CD4-positive, alpha-beta T cell treated with Interleukin-1 beta for 1 hour (primary cell): ENCODE measurements at places on chromosomes 12 and 14.

DNA sequence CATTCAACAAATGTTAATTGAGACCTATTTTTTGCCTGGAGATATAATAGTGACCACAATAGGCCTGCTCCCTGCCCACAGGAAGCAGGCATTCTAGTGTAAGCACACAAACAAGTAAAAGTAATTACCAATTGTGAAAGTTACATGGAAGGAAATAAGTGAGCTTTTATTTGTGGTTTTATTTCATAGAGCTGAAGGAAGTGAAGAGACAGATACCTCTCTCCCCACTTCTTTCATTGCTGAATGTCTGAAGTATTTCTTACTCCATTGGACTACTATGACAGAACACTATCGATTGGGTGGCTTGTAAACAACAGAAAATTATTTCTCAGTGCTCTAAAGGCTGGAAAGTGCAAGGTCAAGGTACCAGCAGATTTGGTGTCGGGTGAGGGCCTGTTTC lies 183.5 kb downstream of the PRKCH start:
- DNase-seq = no peak

DNA sequence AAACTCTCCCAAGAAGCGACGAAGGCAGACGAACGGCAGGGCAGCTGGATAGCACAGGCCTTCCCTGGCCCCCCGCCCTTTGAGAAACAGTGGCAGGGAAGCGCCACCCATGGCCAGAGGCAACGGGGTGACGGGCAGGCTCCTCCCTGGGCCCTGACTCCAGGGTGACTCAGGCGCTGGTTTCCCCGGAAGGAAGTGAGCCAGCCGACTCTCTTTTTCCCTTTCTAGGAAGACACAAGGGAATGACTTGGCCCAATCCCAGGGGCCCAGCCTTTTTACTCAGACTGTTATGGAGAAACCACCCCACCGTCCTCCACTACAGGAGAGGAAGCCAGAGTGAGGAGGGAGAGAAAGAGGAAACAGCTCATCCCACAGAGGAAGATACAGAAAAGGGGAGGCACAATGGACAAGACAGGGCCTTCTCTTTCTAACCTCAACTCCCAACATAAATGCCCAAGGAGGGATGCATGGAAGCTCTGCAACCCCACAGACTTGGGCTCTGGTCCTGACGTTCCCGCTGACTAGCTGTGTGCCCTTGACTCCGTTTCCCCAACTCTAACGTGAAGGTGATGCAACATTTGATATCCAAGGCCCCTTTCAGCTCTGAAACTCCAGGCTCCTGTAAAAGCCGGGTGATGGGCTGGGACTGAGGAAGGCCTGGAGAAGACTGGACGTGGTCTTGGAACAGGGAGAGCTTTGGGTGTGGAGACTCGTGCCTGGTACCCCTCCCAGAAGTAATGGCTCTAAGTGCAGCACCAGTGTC lies 27.9 kb downstream of the ACTN1 start:
- DNase-seq = no peak

DNA sequence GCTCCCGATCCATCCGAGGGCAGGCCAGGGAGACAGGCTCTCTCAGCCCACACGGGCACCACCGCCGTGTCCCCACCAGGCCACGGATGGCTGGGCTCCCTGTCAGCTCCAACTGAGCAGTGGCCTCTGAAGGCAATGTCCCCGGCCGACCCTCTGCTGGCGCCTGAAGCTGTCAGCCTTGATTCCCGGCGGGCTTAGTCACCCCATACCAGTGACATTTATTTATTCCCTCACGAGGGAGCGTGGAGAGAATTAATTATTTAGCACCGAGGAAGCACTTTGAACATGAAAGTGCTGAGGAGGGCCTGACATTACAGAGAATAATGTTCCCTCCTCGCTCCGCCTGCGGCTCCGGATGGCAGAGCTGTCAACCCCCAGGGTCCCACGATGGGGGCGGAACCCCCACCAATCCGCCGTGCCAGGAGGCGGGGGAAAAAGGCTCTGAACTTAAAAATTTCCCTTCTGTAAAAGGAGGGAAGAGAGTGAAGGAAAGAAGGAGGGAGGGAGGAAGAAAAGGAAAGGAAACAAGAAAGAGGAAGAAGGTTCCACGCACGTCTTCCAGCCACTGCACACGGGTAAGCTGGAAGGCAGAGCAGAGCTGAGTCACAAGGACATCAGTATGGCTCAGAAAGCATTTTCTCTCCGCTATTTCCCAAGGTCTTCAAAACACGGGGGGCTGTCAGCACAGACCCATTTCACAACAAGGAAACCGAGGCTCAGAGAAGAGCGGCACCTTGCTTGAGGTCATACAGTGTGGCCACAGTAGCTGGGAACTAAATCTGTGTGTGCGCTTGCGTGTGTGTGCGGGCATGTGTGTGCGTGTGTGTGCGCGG lies 108.7 kb upstream of the NCOR2 start:
- DNase-seq = peak; percentile 52

DNA sequence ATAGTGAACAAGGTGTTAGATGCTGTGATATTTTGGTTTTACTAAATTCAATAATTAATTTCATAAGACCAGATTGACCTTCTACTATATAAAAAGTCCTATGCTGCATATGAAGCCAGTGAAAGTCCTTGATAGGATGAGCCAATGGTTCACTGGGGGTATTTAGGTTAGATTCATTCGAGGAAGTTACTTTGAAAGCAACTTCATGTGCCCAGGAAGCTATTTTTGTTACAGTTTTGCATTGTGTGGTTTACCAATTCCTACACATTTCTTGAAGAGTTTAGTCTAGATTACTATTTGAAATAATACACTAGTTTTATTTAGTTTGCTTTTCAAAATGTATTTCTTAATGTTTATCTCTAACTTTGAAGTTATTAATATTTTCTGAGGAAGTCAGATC lies 58.5 kb upstream of the RMST start:
- no peak for DNase-seq

DNA sequence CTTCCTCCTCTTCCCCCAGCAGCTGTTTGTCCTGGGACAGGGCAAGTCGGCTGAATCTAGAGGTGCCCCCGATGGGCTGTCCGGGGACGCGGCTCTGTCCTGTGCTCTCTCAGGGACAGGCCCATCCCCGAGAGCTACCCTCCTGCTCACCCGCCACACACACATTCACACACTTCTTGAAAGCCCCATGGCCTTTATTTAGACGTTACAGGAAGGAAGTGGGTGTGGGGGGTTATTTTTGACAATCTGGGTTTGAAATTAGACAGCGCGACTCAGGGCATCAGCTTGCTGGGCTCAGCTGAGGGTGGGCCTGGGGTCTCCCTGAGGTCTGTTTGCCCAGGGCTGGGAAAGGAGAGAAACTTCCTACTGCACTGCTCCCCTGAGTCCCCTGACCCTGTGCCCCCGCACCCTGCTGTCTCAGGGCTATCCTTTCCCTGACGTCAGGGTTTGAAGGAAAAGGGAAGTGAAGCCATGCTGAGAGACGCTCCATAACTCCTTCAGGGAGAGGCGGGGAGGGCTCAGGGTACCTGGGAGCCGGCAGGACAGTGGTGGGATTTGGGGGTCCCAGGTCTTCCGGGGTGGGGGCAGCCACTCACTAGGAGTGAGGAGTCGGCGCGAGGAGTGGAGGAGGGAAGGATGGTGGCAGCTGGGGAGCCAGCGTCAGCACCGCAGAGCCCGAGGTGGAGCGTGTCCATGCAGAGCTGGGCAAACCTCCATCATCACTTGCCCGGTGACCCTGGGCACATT lies 8.1 kb downstream of the PTPN6 start:
- DNase-seq = peak; percentile 88

DNA sequence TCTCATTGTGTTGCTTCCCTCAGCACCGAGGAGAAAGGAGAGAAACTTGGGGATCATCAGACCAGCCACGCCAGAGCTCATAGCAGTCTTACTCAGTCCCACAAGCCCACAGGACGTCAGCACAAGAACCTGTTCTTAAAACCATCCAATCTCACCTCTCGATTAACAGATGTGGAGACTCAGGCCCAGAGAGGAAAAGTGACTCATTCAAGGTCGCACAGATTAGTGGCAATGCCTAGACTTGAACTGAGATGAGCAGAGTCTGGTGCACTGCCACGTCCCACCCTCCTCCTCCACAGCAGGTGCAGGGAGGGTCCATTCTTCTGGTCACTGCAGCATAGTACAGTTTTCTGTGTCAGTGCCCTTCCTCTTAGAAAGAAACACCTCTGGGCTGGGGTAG lies 154.9 kb upstream of the PZP start:
- no peak for DNase-seq
